ENCODE measurements at places on chromosomes 6 and 20. TPM values are rescaled to one million over a fixed set of nuclear protein-coding genes. Genes with fewer than 3 reads are reported as not detected.

The SPATA25 gene
- total RNA-seq, result 16.2 TPM

The DAAM2 gene
- 37.6 TPM for total RNA-seq

The ISM1 gene
- 0.49 TPM for total RNA-seq

The FOXO3 gene
- total RNA-seq, result 71.2 TPM

The SLC17A9 gene
- 5.4 TPM for total RNA-seq

The JAG1 gene
- 53.8 TPM for total RNA-seq

The LY6G6F gene
- total RNA-seq, result not detected

The SRSF12 gene
- total RNA-seq, result 2.8 TPM

The RHAG gene
- not detected for total RNA-seq

DNA sequence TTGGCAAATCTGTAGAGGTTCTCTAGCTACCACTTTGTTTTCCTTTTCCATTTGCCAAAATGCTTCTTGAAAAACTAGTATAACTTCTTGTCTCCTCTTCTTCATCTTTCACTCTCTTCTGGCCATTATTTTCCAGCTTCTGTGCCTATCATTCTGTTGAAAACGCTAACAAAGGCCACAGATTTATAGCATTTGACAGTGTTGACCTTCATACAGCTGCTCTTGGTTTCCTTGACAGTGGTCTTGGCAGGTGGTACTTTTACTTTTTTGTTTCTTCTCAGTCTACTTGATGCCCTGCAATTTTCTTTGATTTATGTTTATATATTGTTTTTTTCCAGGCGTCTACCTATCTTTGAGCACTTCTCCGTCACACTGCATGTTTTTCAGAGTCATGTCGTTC lies 23.7 kb downstream of the TRMT11 start:
- H3K36me3 ChIP-seq, result no peaks in the 10 kb centered on the region
- H3K27ac ChIP-seq, result peak overlapping the region; percentile 57
- no peak for DNase-seq
- H3K4me1 ChIP-seq, result peaks cover 3% of the 10 kb centered on the region

- peak overlapping the region; percentile 21 for H3K27ac ChIP-seq
- no peaks in the 10 kb centered on the region for H3K4me1 ChIP-seq
These were observed 60.1 kb downstream of the MTHFD1L start for GRCh38 chr6:150925590-150925928.

- no peaks in the 10 kb centered on the region for H3K36me3 ChIP-seq
- no peaks in the 10 kb centered on the region for H3K4me1 ChIP-seq
- no peak overlapping the region for H3K27ac ChIP-seq
- no peak for DNase-seq
These were observed 20.3 kb upstream of the DYNLRB1 start for GRCh38 chr20:34495916-34496315.

- H3K4me1 ChIP-seq, result no peaks in the 10 kb centered on the region
- no peaks in the 10 kb centered on the region for H3K27me3 ChIP-seq
- H3K27ac ChIP-seq, result no peak overlapping the region
- no peaks in the 10 kb centered on the region for H3K36me3 ChIP-seq
- H3K4me3 ChIP-seq, result no peak overlapping the region
- no peak for DNase-seq
These were observed 30.5 kb upstream of the SNRPB2 start for GRCh38 chr20:16699293-16699692.

GRCh38 chr20:31476643-31477215 lies 1.6 kb downstream of the REM1 start:
- H3K4me1 ChIP-seq, result no peaks in the 10 kb centered on the region
- H3K27me3 ChIP-seq, result no peaks in the 10 kb centered on the region
- H3K36me3 ChIP-seq, result no peaks in the 10 kb centered on the region
- no peak overlapping the region for H3K4me3 ChIP-seq

DNA sequence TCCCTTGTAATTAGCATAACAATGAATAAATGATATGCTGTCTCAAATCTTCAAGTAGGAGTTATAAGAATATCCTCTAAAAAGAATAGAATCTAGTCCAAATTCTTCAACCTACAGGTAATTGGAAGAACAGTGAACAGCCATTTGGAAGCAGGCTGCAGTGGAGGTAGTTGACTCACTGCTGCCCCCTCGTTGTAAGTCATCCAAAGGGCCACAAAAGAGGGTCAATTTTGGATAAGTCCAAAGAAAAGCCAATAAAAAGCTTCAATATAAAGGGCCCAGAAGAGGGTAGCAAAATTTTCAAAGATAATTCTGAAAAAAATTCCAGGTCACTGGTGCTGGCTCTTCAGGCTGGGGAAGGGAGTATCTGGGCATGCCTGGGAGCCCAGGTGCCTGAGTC lies 60.8 kb upstream of the SSTR4 start:
- no peaks in the 10 kb centered on the region for H3K27me3 ChIP-seq
- no peaks in the 10 kb centered on the region for H3K36me3 ChIP-seq
- no peak overlapping the region for H3K4me3 ChIP-seq
- H3K4me1 ChIP-seq, result no peaks in the 10 kb centered on the region

DNA sequence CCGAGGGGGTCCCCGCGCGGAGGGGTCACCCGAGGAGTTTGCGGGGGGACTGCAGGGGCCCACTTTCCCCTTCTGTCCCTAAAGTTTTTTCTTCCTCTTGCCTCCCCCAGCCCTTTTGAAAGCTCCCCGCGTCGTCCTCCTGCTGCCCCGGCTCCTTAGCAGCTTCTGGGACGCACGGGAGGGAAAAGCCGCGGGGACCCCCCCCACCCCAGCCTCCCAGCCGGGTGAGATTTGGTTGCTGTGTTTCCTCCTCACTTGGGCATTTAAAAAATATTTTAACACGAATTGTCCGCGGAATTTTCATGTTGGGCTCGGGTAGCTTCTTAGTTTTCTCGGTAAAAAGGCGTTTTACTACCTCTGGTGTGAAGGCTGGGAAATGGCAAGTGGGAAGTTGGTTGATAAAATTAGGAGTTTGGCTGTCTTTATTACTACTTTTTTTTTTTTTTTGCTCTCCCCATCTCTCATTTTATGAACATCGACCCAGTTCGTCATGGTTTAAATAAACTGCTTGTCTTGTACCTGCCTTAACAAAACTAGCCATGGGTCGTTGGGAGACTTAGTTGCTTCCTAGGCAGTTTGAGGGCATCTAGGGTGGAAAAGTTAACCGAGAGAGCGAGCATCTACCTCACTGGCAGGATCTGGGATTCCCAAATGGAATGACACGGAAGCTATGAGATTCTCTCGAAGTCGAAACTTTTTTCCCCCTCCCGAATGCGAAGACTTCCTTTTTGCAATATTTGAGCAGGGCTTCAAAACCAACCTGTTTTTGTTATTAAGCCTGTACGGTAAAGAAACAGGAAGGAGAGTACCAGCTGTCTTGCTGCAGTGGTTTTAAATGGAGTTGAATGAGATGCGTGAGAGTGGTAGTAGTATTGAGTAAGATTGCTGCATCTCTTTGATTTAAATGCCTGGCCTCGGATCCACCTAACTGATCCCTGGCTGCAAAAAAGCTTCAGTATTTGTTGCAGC lies 868 bp downstream of the NCOA3 start:
- peak overlapping the region; percentile 89 for H3K27ac ChIP-seq
- no peaks in the 10 kb centered on the region for H3K27me3 ChIP-seq
- H3K4me1 ChIP-seq, result peaks cover 6% of the 10 kb centered on the region
- no peak for DNase-seq
- no peaks in the 10 kb centered on the region for H3K36me3 ChIP-seq

DNA sequence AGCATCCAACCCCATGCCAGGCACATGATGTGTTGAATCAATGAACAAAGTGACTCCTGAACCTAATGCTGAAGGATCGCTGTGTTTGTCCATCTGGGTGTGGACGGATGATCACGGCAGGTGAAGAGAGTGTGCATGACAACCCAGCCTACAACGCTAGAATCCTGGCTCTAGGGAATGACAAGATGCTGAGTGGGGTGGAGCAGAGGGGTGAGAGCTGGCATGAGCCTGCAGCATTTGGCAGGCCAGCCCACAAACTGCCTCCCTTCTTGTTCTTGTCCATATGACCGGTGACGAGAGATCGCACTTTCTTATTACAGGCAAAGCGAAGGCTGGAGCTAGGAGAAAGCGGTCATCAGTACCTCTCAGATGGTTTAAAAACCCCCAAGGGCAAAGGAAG lies 54.7 kb upstream of the CDKAL1 start:
- H3K27me3 ChIP-seq, result no peaks in the 10 kb centered on the region
- no peaks in the 10 kb centered on the region for H3K36me3 ChIP-seq
- no peak overlapping the region for H3K27ac ChIP-seq
- no peak overlapping the region for H3K4me3 ChIP-seq

DNA sequence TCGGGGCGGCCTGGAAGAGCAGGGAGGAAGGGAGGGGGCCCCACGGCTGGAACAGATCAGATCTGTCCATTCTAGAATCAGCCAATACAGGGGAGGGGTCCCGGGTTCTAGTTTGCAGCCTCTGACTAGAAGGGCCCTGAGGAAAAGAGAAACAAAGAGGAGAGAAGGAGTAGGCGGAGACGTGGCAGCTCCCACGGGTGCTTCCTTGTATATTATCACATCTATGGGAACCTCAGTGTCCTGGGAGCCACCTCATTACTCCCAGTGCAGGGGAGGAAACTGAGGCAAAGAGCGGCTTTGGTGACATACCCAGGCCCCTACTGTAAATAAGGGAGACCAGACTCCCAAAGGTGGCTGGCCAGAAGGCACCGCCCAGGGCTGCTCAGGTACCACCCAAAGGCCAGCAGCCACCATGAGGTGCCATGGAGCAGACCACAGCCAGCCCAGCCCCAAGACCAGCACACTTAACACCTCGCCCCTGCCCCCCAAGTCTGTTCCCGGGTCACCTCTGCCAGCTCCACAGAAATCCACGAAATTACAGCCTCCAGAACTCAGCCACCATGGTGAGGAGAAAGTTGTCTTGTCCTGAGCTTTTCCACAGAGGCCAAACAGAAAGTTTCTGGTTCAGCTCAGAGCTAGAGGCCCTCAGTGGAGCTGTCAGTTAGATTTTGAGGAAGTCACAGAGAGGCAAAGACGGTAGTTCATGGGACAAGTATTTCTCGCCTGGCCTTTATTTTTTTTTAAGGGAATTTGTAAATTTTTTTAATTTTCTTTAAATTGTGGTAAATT lies 2.1 kb downstream of the ZC3H12D start:
- H3K36me3 ChIP-seq, result no peaks in the 10 kb centered on the region
- no peaks in the 10 kb centered on the region for H3K4me1 ChIP-seq
- H3K27me3 ChIP-seq, result no peaks in the 10 kb centered on the region
- peak overlapping the region; percentile 24 for H3K4me3 ChIP-seq
- DNase-seq, result no peak

DNA sequence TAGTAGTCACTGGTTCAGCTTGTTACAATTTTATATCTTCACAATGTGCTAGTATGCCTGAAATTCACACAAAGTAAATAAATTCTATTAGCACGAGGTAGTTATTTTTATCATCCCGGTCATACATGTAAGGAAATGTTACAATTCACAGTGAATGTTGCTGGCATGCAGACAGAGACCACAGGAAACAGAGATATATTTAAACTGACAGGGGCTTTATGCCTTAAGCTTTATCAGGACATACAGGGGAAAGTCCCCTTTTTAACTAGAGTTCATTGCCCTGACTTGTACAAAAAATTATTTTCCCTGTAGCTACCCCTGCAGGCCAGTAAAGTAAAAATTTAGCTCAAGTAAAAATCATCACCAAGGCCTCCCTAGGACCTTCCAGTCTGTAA lies 712.0 kb upstream of the NRSN1 start:
- H3K4me1 ChIP-seq, result no peaks in the 10 kb centered on the region
- no peaks in the 10 kb centered on the region for H3K36me3 ChIP-seq
- H3K27me3 ChIP-seq, result no peaks in the 10 kb centered on the region
- H3K4me3 ChIP-seq, result no peak overlapping the region

DNA sequence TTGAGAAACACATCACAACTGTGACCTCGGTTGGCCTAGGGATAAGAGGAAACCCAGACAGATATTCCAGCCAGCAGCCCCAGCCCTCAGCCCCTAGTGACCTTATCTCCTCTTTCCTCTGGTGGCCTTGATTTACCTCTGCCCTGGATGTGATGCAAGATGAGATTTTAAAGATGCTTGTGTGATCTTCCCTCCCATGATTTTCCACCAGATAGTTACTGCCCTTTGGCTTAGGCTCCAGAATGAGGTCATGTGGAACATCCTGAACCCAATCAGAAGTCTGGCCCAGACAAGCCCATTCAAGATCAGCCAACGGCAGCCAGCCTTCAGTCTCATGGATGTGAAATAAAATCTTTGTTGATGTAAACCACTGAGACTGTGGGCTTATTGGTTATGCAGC lies 104.0 kb downstream of the BANF2 start:
- no peak for DNase-seq
- H3K36me3 ChIP-seq, result no peaks in the 10 kb centered on the region
- H3K27me3 ChIP-seq, result no peaks in the 10 kb centered on the region
- no peak overlapping the region for H3K4me3 ChIP-seq

GRCh38 chr6:100851819-100852218 lies 29.3 kb downstream of the ASCC3 start:
- no peaks in the 10 kb centered on the region for H3K27me3 ChIP-seq
- no peak overlapping the region for H3K27ac ChIP-seq
- H3K36me3 ChIP-seq, result no peaks in the 10 kb centered on the region
- no peak for DNase-seq
- no peak overlapping the region for H3K4me3 ChIP-seq
- H3K4me1 ChIP-seq, result no peaks in the 10 kb centered on the region

- no peaks in the 10 kb centered on the region for H3K36me3 ChIP-seq
- DNase-seq, result no peak
- no peaks in the 10 kb centered on the region for H3K4me1 ChIP-seq
- H3K27me3 ChIP-seq, result no peaks in the 10 kb centered on the region
- no peak overlapping the region for H3K4me3 ChIP-seq
- H3K27ac ChIP-seq, result no peak overlapping the region
These were observed 191.0 kb downstream of the UNC5CL start for GRCh38 chr6:40848038-40848437.

DNA sequence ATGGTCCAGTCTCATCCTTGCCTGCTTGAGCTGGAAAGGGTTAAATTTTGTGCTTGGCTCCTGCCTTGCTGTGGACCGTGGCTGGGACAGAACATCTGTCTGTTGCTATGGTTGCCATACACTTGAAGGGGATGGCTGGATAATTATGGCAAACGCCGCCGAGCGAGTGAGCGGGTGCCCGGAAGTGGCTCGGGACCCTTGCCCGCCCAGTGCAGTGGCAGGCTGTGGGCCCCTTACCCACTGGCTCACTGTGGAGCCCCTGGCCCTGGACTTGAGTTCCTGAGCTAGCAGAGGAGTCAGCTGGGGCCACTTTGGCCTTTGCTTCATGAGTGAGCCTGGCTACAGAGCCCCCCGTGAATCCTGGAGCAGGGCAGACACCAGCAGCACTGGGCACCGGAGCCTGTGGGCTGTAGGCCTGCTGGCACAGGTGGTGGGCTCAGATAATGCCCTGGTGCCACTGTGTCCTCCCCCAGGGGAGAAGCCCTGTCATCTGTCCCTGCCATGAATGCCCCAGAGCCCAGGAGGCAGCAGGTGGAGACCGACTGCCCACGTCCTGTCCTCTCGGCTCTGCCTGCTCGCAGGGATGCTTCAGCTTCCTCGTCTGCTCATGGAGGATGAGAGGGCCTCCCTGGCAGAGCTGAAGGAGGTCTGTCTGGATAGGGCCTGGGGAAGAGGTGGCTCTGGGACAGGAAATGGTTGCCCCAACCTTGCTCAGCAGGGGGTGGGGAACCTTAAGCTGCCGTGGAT lies 25.5 kb upstream of the NOL4L start:
- H3K27ac ChIP-seq, result no peak overlapping the region
- no peaks in the 10 kb centered on the region for H3K27me3 ChIP-seq
- no peak for DNase-seq
- H3K36me3 ChIP-seq, result no peaks in the 10 kb centered on the region
- no peaks in the 10 kb centered on the region for H3K4me1 ChIP-seq

GRCh38 chr20:55211481-55211880 lies 736.1 kb downstream of the DOK5 start:
- no peaks in the 10 kb centered on the region for H3K27me3 ChIP-seq
- H3K4me1 ChIP-seq, result no peaks in the 10 kb centered on the region
- DNase-seq, result no peak
- no peak overlapping the region for H3K4me3 ChIP-seq

Measured in uterus (tissue), 4 donors.